ENCODE measurements at places on chromosomes 1 and 21. TPM values are rescaled to one million over a fixed set of nuclear protein-coding genes. Genes with fewer than 3 reads are reported as not detected.

CLDN14 gene
- total RNA-seq: not detected

AJAP1 gene
- total RNA-seq: not detected

FCRLB gene
- 2.7 TPM for total RNA-seq

HNRNPCL4 gene
- not detected for total RNA-seq

KRTAP12-4 gene
- total RNA-seq: not detected

IFNGR2 gene
- total RNA-seq: 75.2 TPM

FAM177B gene
- not detected for total RNA-seq

FAM76A gene
- 26.4 TPM for total RNA-seq

MAP7D1 gene
- total RNA-seq: 265 TPM

ANGEL2 gene
- 19.1 TPM for total RNA-seq

HRNR gene
- total RNA-seq: not detected

E2F2 gene
- 2.8 TPM for total RNA-seq

NRIP1 gene
- total RNA-seq: 14.1 TPM

SYT6 gene
- total RNA-seq: not detected

LRRC71 gene
- not detected for total RNA-seq

NEGR1 gene
- 1.3 TPM for total RNA-seq

MYOG gene
- total RNA-seq: not detected

KRTAP12-2 gene
- not detected for total RNA-seq

INSRR gene
- total RNA-seq: not detected

RCAN1 gene
- total RNA-seq: 160 TPM

DIO1 gene
- not detected for total RNA-seq

C1orf94 gene
- 4.0 TPM for total RNA-seq

TPRG1L gene
- total RNA-seq: 16.0 TPM

NRAS gene
- total RNA-seq: 99.7 TPM

RHBG gene
- not detected for total RNA-seq

ASPM gene
- 62.1 TPM for total RNA-seq

TNFSF4 gene
- 14.6 TPM for total RNA-seq

SHE gene
- total RNA-seq: not detected

THEM5 gene
- not detected for total RNA-seq

DCDC2B gene
- not detected for total RNA-seq

CHI3L2 gene
- total RNA-seq: 0.15 TPM

COL8A2 gene
- 1.7 TPM for total RNA-seq

KRTAP10-5 gene
- total RNA-seq: not detected

KPRP gene
- total RNA-seq: not detected

PFDN2 gene
- total RNA-seq: 111 TPM

ZBTB17 gene
- total RNA-seq: 26.6 TPM

CD1E gene
- not detected for total RNA-seq

HSD3B2 gene
- not detected for total RNA-seq

KIF17 gene
- 0.86 TPM for total RNA-seq

TTC24 gene
- not detected for total RNA-seq

SLC9C2 gene
- not detected for total RNA-seq

TSPAN1 gene
- total RNA-seq: 0.47 TPM

LRRC38 gene
- total RNA-seq: 0.15 TPM

NVL gene
- 29.8 TPM for total RNA-seq

ECE1 gene
- 88.5 TPM for total RNA-seq

NTMT2 gene
- total RNA-seq: not detected

IBA57 gene
- total RNA-seq: 1.5 TPM

PTPRC gene
- 4.5 TPM for total RNA-seq

HSPB7 gene
- 1.9 TPM for total RNA-seq
